Fibroblast of villous mesenchyme (primary cell): ENCODE measurements at places on chromosomes 3 and 15. TPM values are rescaled to one million over a fixed set of nuclear protein-coding genes. Genes with fewer than 3 reads are reported as not detected.

Gene HERC2
- total RNA-seq: 39.6 and 41.0 TPM in 2 replicates

Gene TMEM212
- total RNA-seq: not detected in 2 replicates

Gene PLA2G4B
- total RNA-seq: 0.97 and 1.3 TPM in 2 replicates

Gene SERPINI2
- not detected in 2 replicates for total RNA-seq

Gene GPR15
- total RNA-seq: not detected in 2 replicates

Gene MEX3B
- 3.9 and 6.4 TPM in 2 replicates for total RNA-seq
